ENCODE measurements at places on chromosomes 4 and X.
A peak's percentile ranks its signal among the peaks of the same experiment; 100 is the strongest.

DNA sequence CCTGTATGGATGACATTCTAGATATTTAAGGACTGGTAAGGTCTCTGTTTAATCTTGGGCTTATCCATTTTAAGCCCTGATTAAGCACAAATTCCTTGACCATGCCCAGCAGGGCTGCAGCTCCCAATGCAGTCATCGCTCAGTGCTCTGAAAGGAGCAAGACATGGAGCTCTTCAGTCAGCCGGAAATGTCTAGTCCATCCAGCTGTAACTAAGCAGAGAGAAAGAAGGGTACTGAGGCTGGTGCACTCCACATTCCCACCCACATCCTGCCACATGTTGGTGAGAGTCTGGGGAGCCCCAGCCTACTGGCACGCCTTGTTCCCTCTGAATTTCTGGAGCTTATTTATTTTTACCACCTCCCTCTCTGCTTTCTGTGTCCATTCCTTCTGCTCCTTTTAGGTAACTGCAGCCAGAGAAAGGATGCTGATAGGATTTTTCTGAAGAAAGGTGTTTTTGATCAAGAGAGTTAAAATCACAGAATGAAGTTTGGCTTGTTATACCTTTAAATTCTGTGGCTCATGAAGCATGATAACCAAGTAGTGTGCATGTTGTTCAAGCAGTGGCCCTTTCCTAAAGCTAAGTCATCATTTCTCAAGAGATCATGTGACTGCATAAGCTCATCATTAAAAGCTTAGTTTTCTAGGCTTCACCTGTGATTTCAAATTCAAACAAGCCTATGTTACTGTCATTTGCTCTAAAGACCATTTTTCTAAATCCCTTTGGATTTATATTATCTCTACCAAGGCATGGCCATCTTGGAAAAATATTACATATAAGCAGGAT, 74.0 kb downstream of the GALNT7 start:
- no peak for DNase-seq

- no peak for DNase-seq
Observed at GRCh38 chr4:53507671-53508286, 83.5 kb downstream of the LNX1 start.

GRCh38 chr4:56641494-56642051, 39.5 kb downstream of the HOPX start:
- DNase-seq, result no peak

DNA sequence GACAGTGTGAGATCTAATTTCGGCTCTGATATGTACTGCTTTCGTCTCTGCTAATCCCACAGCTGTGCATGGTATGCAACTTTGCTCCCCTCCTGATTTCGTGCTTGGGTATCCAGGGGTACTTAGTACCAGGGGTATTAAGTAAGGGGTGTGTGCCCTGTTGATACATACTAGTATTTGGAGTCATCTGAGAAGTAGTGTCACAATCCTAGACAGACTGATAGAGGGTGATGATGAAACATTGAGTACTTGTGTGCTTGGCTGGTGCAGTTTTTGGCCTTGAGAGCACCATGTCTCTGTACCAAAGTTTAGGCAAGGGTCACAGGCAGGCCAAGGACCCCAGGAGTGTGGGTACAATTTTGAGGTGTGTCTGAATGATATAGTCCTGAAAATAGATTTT, 10.9 kb downstream of the GPAT3 start:
- DNase-seq, result no peak

- no peak for DNase-seq
Observed at GRCh38 chrX:136146614-136147314, 569 bp upstream of the FHL1 start.

DNA sequence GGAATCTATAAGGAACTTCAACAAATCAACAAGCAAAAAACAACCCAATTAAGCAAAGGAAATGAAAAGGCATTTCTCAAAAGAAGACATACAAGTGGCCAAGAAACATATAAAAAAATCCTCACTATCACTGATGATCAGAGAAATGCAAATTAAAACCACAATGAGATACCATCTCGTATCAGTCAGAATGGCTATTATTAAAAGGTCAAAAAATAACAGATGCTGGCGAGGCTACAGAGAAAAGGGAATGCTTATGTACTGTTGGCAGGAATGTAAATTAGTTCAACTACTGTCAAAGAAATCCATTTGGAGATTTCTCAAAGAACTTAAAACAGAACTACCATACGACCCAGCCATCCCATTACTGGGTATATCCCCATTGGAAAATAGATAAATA, 292.4 kb upstream of the FAT1 start:
- no peak for DNase-seq

DNA sequence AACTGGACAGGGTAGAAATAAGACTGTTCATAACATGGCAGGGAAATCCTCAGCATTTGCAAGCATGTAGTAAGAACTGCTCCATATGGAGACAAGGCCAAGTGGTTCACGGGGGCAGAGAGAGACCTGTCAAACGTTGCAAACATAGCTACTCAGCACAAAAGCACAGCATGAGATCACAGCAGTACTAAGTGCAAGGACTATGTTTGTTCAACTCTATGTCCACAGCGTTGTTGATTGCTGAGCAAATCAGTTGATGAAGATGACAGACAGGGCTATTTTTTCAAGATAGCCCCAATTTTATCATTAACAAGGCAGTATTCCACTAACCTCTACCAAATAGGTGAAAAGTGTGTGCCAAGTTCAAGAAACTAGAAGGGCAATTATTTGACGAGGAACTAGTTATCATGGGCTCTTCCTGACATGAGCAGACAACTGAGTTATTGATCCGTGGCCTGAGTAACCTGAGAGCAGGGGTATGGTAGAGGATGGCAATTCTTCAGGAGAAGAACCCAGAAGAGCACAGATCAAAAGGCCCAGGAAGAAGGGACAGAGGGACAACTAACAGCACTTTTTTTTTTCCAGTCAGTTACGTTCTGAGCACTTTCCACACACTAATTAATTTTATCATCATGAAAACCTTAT, 57.4 kb downstream of the SPOCK3 start:
- DNase-seq, result no peak

DNA sequence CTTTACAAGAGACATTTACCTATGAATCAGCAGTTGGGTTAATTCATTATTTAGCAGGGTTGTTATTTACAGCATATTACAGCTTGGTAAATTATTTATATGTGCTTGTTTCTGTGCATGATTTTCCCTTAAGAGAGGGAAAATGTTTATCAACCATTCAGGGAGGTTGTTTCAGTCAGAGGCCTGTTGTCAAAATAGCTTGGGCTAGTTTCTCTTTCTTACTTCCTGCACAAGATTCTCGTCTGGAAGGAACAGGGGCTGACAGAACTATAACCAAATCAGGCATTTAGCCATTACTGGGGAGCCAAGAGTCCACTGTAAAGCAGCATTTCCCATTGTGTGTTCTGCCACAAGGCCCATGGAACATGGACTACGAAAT, 135.8 kb downstream of the HS6ST2 start:
- DNase-seq, result no peak

DNA sequence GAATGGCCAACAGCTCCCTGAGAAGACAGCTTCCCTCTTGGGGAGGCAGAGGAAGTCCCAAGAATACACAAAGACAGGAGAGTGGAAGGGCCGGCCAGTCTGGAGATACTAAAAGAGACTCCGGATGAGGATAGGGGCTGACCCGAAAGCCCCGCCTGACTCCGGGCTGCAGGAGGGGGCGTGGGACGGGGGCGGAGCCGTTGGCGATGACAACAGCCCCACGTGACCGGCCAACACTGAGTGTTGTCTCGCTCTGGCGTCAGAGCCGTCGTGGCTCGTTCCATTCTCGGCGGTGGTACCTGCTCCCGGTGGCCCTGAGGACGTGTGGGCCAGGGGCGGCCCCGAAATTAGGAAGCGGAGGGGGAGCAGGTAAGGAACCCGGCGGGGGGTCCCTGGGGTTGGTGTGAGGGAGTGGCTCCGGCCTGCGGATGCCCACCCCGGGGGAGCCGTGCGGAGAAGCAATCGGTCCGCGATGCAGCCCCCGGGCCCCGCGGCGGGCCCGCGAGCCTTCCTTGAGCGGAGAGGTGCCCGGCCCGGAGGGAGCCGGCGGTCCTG, at the start of gene BEX4:
TSS of gene BEX4 (plus strand) at position 239 of the 555 bp plus-strand sequence. CDS start 1,046 bp downstream, outside the sequence.
- peak; percentile 42 for DNase-seq

- DNase-seq, result no peak
Observed at GRCh38 chrX:31934015-31934414, 862.2 kb upstream of the FTHL17 start.

DNA sequence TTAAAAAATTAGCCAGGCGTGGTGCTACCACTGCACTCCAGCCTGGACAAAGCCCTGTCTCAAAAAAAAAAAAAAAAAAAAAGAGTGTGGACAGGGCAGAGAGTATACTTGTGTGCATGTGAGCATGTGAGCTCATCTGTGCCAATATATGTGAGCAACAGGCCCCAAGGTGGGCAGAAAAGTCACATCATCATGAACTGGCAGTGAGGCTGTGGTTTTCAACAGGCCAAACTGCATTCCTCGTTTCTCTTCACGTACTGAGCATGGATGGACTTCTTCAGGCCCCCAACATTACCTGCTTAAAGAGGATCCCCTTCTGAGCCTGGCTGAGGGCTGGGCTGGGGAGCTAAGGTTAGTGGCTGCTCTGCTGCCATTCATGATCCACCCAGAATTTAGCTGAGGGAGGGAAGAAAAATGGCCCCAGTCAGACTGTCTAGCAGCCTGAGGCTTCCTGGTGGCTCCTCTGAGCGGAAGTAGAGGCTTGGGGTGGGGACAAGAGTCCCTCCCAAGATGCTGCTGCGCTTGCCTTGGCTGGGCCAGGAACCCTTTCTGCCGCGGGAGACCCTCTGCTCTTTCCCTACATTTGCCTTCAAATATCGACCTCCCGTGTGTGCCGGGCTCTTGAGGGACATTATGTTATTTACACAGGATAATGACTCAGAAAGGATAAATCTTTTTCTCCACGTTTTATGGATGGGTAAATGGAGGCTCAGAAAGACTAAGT, 55.0 kb downstream of the DIPK2B start:
- DNase-seq, result no peak

DNA sequence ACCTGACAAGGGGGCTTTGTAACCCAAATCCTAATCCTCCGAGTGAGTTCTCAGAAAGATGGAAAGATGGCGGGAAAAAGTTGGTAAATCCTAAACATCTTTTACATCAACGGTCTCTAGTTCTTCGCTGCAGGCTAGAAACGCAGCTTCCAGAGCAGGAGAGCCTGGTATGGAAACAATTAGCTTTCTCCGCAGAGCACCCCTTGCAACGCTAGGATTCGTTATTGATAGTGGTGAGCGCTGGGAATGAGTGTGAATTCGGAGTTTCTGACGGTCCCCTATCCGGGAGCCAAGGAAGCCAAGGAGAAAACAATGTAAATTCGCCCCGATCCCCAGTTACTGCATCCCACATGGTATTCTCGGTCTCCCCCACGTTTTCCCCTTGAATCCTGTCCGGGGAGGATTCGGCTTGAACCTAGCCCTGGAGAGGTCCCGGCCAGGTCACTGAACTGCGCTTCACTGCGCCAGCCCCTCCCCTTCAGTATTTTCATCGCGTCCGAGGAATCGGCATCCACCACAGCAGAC, 4.7 kb upstream of the NEUROG2 start:
- DNase-seq, result no peak

GRCh38 chr4:85149676-85150075, 183.2 kb upstream of the WDFY3 start:
- DNase-seq, result no peak

DNA sequence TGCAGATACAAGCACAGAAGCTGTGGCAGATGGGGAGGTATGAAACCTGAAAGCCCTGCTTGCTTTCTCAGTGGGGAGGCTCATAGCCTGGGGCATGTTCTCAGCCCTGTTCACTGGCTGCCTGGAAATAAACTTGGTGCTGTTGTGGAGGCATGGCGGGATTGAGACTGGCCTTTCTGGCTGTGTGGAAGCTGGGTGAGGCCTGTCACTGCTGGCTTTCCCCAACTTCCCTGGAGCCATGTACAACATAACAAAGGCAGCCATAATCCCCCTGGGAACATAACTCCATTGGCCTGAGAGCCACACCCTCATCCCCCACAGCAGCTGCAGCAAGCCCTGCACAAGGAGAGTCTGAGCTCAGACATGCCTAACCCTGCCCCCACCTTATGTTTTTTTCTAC, 237.7 kb upstream of the TLL1 start:
- no peak for DNase-seq

- no peak for DNase-seq
Observed at GRCh38 chrX:48560056-48560455, 14.2 kb upstream of the RBM3 start.

- no peak for DNase-seq
Observed at GRCh38 chr4:71322425-71322824, 16.4 kb upstream of the SLC4A4 start.

- DNase-seq, result no peak
Observed at GRCh38 chr4:90219822-90220221, 92.6 kb downstream of the CCSER1 start.

DNA sequence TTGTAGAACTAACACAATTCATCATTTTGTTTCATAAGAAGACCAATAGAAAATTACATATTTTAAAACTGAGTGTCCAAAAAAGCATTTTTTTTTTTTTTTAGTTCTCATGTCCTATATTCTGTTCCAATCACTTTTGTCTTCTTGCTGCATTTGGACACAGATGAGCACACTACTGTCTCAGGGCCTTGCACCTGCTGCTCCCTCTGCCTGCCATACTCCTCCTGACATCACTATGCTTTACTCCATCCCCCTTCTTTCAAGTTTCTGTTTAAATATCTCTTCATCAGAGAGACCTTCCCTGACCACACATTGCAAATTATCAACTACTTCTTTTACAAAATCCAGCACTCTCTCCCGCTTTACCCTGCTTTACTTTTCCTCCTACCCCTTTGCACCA, 230.7 kb upstream of the GK2 start:
- DNase-seq, result no peak

DNA sequence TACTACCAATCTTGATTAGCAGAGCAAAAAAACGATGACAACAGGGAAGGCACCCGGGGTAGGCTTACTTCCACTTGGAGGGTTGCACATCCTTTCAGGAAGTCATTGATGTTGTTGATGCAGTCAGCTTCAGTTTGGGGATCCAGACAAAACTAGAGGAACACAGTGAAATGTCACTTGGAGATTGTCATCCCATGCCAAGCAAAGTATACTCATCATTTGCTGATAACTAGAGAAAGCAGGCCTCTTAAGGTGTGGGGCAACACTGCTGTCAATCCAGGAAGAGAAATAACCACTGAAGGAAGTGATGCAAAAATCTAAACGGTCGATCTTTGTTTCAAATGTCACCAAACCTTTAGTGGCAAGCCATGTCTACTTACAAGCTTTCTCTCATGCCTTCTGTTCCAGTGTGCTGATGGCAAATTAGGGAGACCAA, 1.4 kb downstream of the ARHGEF6 start:
- no peak for DNase-seq
